ENCODE measurements at places on chromosomes 12 and 14. TPM values are rescaled to one million over a fixed set of nuclear protein-coding genes. Genes with fewer than 3 reads are reported as not detected.

DNA sequence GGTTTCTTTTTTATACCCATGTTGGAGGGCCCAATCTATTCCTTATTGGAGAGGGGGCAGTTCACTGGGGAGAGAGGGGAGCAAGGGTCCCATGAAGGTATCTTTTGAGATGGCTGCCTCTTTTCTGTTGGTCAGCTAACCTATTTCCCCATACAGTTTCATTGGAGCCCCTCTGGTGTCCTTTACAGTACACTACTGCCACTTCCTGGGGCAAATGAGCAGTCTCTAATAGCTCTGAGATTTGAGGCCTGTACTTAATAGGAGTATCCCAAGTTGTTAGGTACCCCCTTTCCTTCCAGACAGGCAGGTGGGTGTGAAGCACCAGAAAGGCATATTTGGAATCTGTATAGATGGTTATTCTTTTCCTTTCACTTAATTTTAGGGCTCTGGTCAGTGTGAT, 41.3 kb upstream of the RNU6-8 start:
- no peak for DNase-seq

DNA sequence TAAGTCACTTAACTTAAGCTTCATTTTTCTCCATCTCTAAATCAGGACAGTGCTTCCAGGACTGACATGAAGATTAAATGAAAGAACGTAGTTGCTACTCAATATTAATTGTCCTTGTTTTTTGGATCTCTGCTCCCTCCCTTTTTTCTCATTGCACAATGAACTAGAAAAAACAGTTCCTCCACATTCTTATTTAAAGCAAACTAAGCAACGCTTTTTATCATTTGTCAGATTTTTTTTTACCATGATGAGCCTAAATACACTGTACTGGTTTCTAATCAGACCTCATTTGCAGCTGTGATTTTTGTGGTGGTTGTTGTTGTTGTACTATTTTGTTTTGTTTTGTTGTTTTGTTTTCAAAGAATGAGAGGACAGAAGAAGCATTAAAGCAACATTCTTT, 23.2 kb upstream of the PARP11 start:
- no peak for DNase-seq

MSRB3 gene
- 5.2 TPM for total RNA-seq

DNA sequence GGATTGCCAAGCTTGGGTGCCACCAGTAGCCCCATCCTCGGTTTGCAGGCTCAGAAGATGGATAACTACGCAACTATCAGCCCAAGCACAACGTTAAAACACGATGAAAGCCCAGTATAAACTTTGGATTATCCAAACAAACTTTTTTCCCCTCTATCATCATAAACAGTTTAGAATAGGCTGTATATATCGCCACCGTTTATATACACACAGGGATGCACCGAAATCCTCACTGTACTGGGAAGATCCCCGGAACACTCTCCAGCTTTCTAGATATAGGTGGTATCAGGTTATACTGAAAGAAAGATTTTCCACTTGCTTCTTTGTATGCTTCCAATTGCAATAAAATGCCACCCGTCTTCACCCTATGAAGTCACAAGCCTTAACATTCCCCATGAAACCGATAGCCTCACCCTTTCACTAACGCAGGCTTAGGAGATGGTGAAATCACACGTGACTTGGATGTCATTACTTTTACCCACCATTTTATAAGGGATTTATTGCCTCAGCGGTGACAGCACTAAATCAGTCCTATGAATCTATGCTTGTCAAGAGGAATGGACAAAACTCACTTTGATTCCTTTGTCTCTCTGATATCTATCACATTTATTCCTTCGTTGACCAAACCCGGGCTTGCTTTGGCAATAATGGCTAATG, 207.6 kb upstream of the FOXN3 start:
- no peak for DNase-seq

KIF26A gene
- 1.8 TPM for total RNA-seq

PZP gene
- 18.7 TPM for total RNA-seq

DNA sequence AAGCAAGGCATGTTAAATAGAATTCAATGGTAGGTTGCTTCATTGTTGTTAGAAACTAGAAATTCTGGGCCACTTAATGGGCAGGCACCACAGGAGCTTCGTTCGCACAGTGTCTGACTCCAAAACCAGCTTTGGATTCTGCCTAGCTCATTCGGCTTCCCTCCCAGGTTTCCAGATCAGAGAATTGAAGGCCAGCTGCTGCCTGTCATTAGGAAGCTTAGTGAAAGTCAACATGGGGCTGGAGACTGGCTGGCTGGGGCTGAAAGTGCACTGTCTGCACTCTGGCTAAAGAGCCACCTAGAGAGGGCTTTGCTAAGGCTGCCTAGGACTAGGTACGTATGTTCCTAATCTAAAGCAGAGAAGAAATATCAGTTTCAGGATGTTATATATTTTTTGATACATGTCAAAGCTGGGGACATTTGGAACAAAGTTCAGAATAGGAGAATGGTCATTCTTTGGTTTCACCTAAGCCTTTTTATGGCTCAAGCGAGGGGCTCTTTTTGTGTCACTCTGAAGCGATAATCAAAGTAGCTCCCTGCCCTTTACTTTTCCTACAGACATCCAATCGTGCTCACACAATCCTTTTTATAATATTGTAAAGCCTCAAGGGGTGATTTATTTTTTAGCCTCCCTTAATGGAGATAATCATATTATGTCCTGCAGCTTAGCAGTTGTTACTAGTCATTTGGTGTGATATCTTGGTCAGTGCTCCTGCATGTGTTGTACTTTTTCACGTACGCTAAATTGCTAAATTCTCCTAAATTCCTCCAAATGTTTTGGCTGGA, 238.5 kb upstream of the NAV3 start:
- DNase-seq: no peak

FAM90A1 gene
- total RNA-seq: not detected

TCTN2 gene
- total RNA-seq: 1.9 TPM

- DNase-seq: no peak
Observed at GRCh38 chr14:23074906-23075305, 17.6 kb upstream of the CDH24 start.

DNA sequence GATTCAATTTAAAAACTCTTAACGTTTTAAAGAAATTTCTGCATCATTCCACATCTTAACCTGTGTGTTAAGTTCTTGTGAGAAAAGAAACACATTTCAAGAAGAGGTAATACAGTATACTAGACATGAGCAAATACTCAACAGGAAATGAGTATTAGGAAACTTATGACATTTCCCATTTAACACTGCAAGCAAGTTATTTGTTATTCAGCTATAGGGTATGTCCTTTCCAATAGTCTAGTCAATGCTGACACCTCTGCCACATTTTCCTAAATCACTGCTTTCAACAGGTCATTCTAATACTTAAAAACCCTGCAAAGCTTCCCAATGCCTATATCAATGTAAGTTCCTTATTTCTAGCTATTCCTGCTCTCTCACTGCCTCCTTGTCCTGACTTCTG, 93.1 kb downstream of the DDHD1 start:
- no peak for DNase-seq

GRCh38 chr12:63495974-63496373, 172.3 kb downstream of the DPY19L2 start:
- DNase-seq: no peak

TAS2R43 gene
- total RNA-seq: 3.8 TPM

DNA sequence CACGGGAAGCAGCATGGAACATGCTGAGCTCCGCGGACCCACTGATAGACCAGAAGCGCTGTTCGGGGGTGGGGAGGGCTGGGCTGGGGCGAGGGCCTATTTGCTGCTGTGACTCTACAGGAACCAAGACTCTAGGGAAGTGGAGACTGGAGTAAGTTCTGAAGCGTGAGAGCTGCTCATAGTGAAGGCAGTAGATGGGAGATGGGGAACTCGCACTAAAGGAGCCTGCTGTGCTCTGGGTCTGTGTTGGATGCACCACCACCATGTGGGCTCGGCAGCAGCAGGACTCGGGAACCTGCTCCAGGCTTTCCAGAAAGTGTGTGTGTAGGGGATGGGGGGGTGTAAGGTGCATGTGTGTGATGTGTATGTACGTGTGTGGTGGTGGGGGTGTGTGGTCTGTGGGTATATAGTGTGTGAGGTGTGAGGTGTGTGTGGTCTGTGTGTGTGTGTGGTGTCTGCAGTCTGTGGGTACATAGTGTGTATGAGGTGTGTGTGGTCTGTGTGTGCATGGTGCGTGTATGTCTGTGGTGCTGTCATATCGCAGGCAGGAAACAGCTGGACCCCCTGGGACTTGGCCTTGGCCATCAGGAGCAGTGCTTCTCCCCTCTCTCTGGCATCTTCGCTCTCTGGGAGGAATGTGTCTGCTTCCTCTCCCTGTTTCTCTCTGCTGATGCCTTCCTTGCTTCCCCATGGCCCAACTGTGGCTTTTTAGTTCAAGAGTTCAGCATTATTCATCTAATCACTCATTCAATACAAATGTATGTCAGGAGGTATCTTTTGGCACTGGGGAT, 378.9 kb downstream of the FUT8 start:
- no peak for DNase-seq

RARG gene
- total RNA-seq: 3.1 TPM

ANKRD33 gene
- not detected for total RNA-seq

- no peak for DNase-seq
Observed at GRCh38 chr14:100104523-100105300, 39.5 kb downstream of the EVL start.

B4GALNT3 gene
- total RNA-seq: 0.25 TPM

BMP4 gene
- 4.2 TPM for total RNA-seq

RPL10L gene
- total RNA-seq: not detected

NR2C1 gene
- 25.0 TPM for total RNA-seq

GRCh38 chr12:119013023-119013422, 31.7 kb downstream of the SRRM4 start:
- no peak for DNase-seq

MGAT4C gene
- 0.08 TPM for total RNA-seq

SSTR1 gene
- total RNA-seq: 0.23 TPM

DNA sequence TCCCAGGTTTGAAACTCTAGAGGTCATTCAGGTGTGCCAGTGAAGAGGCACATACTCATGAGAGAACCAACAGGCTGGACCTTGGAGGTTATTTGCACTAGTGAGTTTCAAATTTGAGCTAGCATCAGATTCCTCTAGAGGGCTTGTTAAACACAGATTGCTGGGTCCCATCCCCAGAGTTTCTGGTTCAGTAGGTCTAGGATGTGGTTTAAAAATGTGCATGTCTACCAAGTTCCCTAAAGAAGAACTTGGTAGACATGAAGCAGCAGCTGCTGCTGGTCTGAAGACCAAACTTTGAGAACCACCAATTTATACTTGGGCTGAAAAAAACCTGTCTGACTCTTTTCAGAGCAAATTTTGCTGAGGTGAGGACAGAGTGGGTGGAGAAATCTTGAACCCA, 61.7 kb downstream of the SUSD6 start:
- no peak for DNase-seq

GRCh38 chr12:93127107-93127560, 198.0 kb upstream of the EEA1 start:
- DNase-seq: no peak

ABCC9 gene
- 55.6 TPM for total RNA-seq

FBXO34 gene
- total RNA-seq: 25.8 TPM

- DNase-seq: peak; percentile 35
Observed at GRCh38 chr14:58138714-58139482, 13.1 kb downstream of the ARMH4 start.

DNA sequence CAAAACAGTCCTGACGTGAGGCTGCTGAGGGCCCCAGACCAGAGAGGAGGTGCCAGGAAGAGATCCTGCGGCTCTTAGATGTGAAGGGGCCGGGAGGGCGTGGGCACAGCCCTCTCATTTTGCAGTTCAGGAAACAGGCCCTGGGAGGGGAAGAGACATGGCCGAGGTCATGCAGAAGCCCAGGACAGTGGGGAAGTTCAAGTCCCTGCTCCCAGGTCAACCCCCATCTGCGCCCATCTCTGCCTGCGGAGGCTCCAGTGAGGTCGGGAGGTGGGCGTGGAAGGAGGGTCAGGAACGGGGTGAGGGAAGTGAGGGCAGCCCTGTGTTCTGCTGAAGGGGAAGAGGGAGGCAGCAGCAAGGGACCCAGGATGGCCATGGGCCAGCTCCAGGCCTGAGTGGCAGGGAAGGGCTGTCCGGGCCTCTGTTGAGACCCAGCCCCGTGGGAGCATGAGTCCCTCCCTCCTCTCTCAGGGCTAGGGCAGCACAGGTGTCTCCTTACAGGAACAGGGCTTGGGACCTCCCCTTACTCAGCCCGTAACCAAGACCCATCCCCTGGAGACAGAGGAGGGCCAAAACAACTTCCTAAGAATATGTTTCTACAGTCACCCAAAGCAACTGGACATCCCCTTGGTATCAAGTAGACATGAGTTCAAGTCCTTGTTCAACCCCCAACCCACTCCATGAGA, 90.8 kb downstream of the LGMN start:
- no peak for DNase-seq

RNASE2 gene
- 27.0 TPM for total RNA-seq

- no peak for DNase-seq
Observed at GRCh38 chr12:89873745-89874144, 165.1 kb upstream of the ATP2B1 start.

GRCh38 chr12:126451809-126452208, 1386.6 kb downstream of the AACS start:
- no peak for DNase-seq

- no peak for DNase-seq
Observed at GRCh38 chr14:61346793-61347192, 25.4 kb downstream of the PRKCH start.

SCFD1 gene
- total RNA-seq: 68.2 TPM

DNA sequence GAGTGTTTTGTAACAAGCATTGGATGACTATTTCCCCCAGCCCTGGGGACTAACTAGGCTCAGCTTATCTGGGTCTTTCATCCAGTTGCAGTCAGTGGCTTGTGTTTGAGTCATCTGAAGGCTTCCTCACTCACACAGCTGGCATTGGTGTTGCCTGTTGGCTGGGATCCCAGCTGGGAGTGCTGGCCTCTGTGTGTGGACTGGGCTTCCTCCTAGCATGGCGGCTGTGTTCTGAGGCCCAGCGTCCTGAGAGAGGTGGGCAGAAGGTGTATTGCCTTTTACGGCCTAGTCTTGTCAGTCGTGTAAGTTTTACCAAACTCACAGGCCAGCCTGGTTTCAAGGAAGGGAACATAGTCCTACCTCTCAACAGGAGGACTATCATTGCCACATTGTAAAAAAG, 28.3 kb upstream of the PPP2R5C start:
- DNase-seq: no peak

GRCh38 chr14:103118018-103118662, 5.1 kb upstream of the TNFAIP2 start:
- no peak for DNase-seq

REP15 gene
- total RNA-seq: 1.1 TPM

KCNH3 gene
- 0.19 TPM for total RNA-seq

LALBA gene
- not detected for total RNA-seq

DNA sequence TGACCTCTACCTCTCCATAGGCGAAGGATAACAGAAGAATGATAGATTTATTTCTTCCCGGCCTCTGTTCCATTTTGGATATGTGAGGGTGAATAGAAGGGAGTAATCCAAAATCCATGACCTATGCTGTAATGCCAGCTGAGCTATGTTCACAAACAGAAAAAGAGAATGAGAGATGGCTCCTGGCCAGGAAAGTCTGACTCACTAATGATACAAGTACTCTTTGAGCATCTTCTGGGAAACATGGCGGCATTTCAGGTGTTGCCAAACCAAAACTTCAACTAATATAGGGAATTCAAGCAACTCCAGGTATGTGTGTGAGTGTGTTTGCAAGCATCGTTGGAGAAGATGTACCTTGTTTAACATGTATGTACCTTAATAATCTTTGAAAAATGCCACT, 55.1 kb downstream of the MED13L start:
- no peak for DNase-seq

All from liver (tissue), 10 donors.